ENCODE measurements at places on chromosomes 2 and 18.

DNA sequence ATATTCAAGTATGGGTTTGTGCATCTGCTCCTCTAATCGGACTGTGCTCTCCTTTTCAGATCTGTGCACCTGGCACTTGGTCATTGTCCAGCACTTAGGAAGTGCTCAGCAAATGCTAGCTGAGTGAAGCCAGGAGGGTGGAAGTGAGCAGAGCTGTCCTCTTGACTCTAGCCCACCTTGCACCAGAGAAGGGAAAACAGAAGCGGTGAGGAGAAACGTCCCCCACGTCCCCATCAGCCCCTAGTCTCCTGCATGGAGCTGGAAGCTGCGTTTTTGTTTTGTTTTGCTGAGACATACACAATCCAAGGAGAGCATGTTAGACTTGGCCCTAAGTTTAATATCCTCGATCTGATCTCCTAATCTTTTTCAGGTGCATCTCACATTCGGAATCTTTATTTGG, 73.6 kb downstream of the EN1 start:
- DNase-seq, result no peak

DNA sequence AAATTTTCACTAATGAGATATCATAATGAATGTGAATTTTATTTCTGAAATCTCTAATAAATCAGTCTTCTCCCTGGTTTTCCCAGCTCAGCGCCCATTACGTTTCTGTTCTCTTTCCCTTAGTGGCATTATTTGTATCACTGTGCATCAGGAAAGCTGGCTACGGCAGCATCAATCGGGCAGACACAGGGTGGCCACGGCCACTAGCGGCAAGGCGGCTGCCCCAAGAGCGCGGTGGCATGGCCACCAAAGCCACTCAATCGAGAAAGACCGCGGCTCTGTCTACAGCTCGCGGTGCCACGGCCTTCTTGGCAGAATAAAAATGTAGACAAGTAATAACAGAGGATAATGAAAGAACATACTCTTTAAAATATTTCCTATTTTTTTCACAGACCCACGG, 168.0 kb downstream of the RPIA start:
- DNase-seq, result no peak

DNA sequence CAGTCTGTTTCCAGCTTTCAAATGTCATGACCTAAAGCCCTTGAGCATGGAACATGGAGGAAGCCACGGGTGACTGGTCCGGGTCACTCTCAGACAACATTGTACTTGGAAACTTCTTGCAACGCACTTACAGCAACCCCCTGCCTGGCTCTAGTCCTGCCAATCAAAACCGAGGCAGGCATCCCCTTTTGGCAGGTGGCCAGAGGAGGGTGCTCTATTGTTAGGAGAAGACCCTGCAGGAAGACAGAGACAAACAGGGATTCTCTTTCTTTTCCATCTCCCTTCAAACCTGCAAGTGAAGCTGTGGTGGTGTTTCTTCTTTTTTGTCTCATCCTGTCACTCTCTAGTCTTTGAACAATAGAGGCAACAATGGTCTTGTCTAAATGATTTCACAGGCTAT, 667.2 kb downstream of the ZEB2 start:
- DNase-seq, result no peak

DNA sequence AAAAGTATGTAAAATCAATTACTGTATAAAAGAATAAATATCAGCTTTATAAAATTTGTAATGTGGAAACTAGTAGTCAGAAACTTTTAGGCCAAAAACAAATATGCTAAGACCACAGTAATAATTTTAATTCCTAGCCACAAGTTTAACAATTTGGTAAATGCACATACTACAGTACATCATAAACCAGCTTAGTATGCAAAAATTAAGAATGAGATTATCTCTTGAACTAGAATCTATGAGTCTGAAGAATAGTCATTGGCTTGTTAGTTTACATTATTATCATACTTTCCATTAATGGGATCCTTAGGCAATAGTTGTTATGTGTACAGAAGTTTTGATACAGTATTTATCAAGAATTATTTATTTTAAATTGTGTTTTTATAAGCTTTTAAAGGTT, 491.9 kb upstream of the FSIP2 start:
- DNase-seq, result no peak

DNA sequence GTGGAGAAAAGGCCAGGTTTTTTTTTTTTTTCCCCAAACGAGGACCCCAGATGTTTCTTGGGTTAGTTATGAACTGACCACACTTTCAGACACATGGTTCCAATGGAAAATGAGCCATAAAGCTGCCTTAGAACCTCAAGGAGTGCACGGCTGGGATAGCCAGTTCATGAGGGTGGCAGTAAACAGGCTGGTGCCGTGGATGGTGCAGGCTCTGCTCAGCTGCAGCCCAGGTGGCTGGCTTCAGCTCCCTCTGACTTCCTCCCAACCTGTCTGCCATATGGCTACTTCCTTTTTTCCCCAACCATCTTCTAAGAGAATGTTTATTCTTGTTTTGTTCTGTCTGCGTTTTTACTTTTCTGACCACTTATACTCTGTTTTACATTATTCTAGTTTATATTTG, 109.8 kb upstream of the LMAN1 start:
- DNase-seq, result no peak

DNA sequence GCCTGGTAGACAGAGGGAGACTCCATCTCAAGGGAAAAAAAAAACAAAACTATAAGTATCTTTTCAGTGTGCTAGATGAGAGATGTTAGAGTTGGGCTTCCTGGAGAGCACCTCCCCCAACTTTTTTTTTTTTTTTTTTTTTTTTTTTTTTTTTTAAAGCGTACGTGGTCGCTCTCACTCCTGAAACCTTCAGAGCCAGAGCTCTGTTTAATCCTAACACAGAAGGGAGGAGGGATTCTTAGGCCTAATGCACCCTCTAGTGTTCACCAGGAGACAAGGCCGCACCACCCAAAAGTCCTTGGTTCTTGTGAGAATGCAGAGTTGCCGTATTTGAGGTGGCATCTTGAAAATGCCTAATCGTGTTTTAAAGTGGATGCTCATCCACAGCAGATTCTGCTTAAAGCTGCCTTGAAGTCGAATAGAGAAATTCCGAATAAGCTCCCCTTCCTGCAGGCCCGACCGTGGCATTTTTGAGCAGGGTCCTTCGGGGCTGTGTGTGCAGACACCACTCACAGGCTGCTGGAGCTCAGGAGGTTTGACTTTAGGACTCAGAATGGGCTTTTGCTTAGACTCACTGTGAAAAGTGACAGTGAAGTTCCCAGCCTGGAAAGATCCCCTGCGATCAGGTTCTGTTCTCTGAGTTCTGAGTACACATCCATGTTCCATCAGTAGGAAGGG, 252.6 kb downstream of the AGAP1 start:
- DNase-seq, result peak; percentile 42

DNA sequence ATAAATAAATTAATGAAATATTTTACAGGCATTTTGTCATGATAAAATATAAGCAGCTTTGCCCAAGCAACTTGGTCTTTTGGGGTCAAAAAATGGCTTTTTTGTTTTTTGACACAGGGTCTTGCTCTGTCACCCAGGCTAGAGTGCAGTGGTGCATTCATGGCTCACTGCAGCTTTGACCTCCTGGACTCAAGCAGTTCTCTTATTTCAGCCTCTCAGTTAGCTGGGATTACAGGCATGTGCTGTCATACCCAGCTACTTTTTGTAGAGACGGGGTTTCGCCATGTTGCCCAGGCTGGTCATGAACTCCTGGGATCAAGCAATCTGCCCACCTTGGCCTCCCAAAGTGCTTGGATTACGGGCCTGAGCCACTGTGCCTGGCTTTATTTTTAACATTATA, 51.0 kb downstream of the ABI2 start:
- no peak for DNase-seq
